Umbilical cord (tissue), 2 donors: ENCODE measurements at places on chromosomes 13 and 19. TPM values are rescaled to one million over a fixed set of nuclear protein-coding genes. Genes with fewer than 3 reads are reported as not detected.

DNA sequence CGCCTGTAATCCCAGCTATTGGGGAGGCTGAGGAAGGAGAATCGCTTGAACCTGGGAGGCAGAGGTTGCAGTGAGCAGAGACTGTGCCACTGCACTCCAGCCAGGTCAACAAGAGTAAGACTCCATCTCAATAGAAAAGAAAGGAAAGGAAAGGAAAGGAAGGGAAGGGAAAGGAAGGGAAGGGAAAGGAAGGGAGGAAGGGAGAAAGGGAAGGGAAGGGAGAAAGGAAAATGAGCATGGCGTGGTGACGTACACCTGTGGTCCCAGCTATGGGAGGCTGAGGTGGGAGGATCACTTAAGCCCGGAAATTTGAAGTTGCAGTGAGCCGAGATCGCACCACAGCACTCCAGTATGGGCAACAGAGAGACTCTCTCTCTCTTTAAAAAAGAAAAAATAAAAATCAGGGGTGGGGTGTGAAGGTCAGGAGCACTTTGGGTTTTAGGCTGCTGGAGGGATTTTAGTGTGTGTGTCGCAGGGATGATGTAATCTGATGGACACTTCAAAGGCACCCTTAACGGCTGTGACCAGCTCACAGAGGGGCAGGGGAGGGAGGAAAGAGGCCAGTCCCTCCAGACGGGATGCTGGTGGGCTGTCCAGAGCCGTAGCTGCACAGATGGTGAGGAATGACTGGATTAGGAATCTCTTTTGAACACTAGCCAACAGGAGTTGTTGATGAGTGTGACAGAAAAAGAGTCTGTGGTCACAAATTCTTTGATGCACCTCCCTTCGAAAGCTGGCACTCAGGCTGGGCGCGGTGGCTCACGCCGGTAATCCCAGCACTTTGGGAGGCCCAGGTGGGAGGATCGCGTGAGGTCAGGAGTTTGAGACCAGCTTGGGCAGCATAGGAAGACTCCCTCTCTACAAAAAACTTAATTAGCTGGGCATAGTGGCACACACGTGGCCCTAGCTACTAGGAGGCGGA lies 27.6 kb downstream of the TMPRSS9 start:
- DNase-seq: no peak

DNA sequence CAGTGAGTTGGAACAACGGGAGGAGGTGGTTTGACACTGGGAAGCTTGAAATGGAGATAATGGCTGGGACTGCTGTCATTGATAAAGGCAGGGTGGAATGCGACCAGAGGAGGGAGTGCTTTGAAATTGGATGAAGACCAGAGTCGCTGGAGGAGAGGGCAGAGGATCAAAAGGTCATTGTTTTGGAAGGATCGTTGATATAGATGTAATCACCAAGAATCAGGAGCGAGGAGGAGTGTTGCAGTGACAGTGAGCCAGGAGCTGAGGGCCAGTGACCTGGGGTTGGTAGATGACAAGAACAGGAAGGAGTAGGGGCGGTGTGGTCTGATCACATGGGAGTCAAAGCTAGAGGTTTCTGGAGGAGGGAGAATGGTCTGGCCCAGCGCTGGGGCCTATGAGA lies 25.3 kb downstream of the TM9SF2 start:
- no peak for DNase-seq

DNA sequence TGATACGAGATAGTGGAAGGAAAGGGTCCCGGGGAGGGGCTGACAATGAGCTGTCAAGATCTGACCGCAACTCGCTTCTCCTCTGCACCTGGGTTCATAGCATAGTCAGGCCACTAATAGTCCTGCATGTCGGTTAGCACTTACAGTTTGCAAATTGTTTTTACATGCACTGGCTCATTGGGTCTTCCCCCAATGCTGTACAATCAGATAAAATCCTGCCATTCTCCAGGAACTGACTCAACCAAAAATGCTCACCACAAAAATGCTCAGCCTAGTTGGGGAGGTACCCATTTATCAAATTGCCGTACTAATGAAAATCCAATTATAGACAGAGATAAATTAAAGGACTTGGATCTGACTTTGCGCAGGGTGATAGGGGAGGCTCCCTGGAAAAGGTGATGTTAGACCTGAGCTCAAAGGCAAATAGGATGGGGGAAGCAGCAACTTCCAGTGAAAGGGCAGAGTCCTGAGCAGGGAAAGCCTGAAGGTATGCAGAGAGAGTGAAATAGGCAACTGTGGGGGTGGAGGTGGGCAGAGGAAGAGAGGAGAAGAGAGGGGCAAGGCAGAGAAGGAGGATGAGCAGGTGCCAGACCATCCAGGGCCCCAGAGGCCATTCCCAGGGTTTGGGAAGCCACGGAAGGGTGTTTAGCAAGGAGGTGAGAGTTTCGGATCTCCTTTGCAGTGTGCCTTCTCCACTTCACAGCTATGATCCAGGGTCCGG lies 326.1 kb upstream of the TSHZ3 start:
- DNase-seq: no peak

DNA sequence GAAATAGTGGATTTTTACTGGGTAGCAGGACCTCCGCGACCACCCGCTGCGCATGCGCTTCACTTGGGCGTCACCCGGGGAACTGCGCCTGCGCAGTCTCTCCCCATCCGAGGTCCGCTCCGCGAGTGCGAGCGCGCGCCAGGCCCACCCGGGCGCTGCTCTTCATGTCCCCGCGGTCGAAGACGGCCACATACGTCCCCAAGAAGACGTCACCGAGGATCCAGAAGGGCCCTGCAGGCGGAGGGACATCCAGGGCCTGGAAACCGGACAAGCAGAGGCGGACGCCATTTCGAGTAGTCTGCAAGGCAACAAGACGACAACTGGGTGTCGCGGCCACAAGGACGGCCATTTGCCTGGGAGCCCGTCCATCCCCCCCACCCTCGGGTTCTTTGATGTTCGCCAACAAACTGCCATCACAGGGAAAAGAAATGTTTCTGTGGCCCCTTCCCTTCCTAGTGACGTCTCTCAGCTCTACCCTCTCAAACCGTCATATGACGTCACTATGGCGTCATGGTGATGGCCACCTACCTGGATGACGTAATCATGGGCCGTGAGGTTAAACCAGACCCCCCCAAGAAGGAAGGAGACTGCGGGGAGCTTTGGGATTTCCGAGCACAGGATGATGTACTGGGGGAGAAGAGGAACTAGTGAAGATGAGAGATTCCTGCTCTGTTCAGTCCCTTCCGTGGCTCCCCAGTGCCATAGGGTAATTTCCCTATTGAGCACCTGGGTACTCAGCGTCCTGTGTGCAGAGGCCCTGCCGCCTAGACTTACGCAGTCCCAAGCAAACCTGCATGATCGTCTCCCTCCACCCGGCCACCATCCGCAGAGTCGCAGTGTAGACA lies 6.7 kb downstream of the NAPSA start:
- peak; percentile 66 for DNase-seq

- DNase-seq: no peak
Measured at GRCh38 chr13:111577208-111577828, 256.9 kb downstream of the TEX29 start.

DNA sequence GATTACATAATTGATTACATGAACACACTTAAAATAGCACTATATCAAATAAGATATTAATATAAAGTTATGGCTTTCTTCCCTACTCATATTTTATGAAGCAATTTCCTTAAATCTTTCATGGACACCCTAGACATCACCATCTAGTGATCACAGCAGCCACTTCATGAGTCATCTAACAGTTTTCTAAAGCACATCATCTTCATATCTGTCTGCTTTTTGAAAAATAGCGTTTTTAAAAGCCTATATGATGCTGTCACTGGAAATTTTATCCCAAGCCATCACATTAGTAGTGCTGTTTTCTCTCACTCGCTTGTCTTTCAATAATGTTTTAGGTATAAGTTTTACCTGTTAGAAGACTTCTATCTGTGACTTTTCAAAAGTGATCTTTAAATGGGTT lies 326.1 kb downstream of the SLITRK6 start:
- DNase-seq: no peak

GRCh38 chr13:65725006-65725405 lies 1505.1 kb downstream of the PCDH9 start:
- peak; percentile 15 for DNase-seq

DNA sequence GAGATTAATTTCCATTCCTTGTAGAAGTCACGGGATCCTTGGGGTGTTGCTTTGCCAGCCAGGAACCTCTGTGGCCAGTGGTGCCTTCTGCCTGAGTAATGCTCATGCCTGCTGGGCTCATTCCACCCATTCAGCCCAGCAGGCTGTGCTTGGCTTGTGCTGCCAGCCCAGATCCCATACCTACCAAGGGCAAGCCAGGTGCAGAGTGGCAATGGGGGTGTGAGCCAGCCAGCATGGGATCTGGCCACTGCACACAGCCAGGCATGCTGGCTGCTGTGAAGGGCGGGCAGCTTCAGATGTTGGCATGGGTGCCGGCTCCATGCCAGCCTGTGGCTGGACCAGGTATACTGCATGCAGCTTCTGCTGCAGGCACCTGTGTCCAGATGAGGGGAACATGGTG lies 42.5 kb downstream of the WDFY2 start:
- no peak for DNase-seq

GRCh38 chr13:106423530-106423929 lies 111.9 kb downstream of the EFNB2 start:
- DNase-seq: no peak

- no peak for DNase-seq
Measured at GRCh38 chr19:11659612-11660011, 62.3 kb downstream of the ZNF627 start.

DNA sequence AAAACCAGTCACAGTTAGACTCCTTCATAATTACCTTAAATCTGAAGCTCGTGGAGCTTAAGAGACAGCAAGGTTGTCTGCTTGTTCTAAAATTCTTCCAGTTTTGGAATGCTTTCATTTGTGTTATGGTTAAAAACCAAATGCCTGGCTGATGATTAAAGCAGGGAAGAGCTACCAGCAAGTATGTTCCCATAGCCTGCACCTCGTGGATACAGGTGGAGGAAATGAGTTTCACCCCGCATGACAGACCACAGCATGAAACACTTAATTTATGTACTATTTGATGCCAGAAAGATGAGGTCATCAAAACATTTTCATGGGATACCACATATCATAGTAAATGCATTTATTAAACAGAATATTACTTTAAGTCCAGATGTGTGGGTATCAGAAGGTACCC lies 416 bp upstream of the DOCK9 start:
- DNase-seq: no peak

DNA sequence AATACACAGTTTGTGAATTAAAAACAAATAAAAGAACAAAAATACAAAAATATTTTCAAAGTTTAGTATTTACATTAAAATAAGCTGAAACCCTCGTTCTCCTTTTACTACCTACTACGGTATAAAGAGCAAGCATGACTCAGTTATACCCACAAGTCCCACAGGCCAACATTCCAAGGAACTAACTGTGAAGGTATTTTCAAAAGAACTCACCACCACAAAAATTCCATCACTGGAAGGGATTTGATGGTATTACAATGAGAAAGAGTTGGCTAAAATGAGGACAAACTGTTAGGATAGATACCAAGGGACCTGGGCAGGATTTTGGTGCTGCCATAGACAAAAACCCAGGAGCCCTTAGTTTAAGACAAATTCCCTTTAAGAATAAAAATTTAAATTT lies 122.7 kb downstream of the TBC1D4 start:
- no peak for DNase-seq

DNA sequence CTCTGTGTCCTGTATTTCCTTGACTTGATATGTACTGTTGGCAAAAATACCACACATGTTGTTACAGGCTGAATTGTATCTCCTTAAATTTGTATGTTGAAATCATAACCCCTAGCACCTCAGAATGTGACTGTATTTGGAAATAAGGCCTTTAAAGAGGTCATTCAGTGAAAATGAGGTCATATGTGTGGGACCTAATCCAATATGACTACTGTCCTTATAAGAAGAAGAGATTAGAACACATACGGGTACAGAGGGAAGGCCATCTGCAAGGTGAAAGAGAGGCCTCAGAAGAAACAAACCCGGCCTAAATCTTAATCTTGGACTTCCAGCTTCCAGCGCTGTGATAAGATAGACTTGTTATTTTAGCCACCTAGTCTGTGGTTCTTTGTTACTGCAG lies 202.5 kb downstream of the NUFIP1 start:
- DNase-seq: no peak

GRCh38 chr13:40484101-40484800 lies 182.2 kb downstream of the FOXO1 start:
- no peak for DNase-seq

GRCh38 chr13:30431269-30431940 lies 9.1 kb downstream of the UBE2L5 start:
- DNase-seq: no peak

DNA sequence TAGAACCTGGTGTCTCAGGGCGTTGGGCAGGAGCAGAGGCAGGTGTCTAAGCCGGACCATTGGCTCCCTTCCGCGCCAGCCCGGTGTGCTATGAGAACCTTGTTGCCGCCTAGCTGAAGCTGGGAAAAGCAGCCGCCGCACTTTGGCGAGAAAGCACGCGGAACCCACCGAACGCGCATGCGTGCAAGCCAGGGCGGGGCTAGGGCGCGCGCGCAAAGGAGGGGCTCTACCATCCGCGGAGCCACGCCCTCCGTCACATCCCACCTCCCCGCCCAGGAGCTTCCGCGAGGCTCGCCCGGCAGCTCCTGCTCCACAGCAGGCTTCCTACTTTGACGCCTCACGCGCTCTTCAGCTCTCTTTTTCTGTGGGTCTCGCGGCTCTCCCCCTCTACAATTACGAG lies 51.3 kb downstream of the WDR87 start:
- DNase-seq: peak; percentile 20

- DNase-seq: no peak
Measured at GRCh38 chr13:105389373-105389772, 1146.1 kb downstream of the EFNB2 start.

- DNase-seq: peak; percentile 81
Measured at GRCh38 chr19:33819506-33819879, 22.8 kb downstream of the KCTD15 start.

GRCh38 chr13:67520886-67521285 lies 290.8 kb upstream of the PCDH9 start:
- DNase-seq: no peak

GRCh38 chr13:75908141-75908540 lies 272.0 kb downstream of the LMO7 start:
- DNase-seq: peak; percentile 28

GRCh38 chr13:23039266-23039935 lies 141.4 kb upstream of the SGCG start:
- peak; percentile 23 for DNase-seq

DNA sequence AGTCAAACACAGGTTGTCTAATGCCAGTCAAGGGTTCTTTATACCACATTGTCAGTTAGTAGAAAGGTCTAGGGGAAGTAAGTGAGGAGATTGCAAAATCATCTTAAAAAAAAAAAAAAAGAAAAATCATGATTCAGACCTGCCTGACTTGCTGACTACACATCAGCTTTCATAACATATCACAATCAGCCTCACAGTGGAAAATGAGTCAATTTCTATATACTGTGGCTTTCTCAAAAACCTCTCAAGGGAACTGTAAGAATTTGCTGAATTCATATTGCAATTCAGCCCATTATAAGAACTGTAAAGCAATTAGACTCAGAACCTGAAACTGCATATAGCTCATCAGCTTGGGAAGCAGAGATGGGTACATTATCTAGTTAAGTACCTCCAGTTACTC lies 75.3 kb upstream of the GPC6 start:
- peak; percentile 39 for DNase-seq

The ZNF135 gene
- 8.9 TPM for total RNA-seq

The HSH2D gene
- total RNA-seq: 1.7 TPM

The MTUS2 gene
- total RNA-seq: 7.5 TPM

The KIR2DL3 gene
- 1.7 TPM for total RNA-seq

The EFNA2 gene
- not detected for total RNA-seq

The ZNF575 gene
- total RNA-seq: 0.24 TPM

The ANKRD10 gene
- 83.5 TPM for total RNA-seq

The TUBA3C gene
- total RNA-seq: not detected

The KLK4 gene
- total RNA-seq: 1.4 TPM

The ICAM4 gene
- 4.1 TPM for total RNA-seq

The ELAVL1 gene
- total RNA-seq: 16.1 TPM

The FAM83E gene
- 0.48 TPM for total RNA-seq

The AKT2 gene
- 81.6 TPM for total RNA-seq

The RUBCNL gene
- total RNA-seq: 3.6 TPM
